T-helper 22 cell (primary cell): ENCODE measurements at places on chromosomes 2 and 18.

DNA sequence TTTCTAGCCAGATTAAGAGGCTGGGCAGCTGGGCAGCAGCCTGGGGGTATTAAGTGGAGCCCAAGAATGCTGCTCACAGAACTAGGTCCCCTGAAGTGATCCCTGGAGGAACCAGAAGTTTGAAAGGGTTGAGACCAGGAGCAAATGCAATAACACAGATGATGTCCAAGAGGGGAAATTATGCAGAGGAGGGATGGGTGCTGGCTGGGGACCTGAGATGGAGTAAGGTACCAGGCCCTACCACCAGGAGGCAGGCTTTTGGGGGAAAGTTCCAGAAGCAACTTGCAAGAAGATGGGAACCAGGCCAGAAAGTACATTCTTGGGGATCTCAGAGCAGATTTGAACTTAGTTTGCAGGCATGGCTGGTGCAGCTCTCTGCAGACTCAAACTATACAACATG lies 175.1 kb downstream of the NCK2 start:
- DNase-seq = peak; percentile 12

- DNase-seq = no peak
Observed at GRCh38 chr18:34352385-34353163, 127.9 kb upstream of the NOL4 start.

- no peak for DNase-seq
Observed at GRCh38 chr2:121532894-121533293, 2.2 kb downstream of the RNU4ATAC start.

- DNase-seq = peak; percentile 8
Observed at GRCh38 chr18:12839526-12840196, 44.4 kb downstream of the PTPN2 start.

DNA sequence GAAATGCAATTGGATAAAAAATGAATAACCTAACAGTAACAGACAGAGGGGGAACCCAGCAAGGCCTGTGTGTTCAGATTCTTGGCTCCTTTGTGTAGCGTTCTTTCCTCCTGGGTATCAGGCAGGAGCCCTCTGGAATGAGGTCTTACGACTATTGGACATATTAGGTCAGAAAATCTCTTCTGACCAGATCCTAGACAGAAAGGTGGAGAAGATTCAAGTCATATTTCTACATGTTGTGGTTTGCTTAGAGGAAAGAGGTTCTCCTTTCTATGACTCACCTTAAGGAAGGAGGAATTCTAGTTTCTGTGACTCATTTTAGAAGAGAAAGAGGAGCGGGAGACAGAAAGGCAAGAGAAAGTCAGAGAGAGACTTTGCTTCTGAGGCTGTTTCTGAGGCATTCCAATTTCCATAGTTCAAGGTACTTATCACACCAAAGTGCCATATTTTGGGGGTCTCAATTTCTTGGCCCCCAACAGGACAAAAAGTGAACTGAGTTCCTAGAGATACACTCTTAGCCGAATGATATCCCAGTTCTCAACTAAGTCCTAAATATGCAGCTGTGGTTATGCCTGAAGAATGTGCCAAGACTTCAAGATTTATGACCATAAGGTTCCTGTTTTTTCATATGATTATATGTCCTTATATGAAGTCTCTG lies 618.6 kb downstream of the ZEB2 start:
- no peak for DNase-seq

DNA sequence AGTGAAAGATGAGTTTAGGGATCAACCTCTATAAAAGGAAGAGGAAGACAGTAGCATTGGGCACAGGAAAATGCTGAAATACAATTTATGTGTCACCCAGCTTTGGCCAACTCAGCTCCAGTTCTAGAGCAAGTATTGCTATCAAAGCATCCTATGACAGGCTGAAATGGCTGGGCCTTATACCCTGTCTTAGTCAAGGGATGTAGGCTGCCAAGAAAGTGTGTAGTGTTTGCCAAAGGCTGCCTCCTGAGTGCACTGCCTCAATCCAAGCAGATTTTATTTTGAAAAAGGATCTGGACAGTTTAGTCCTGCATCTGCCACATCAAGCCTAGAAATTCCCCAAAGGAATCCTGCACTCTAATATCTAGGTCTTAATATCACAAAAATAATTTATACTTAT lies 359.9 kb upstream of the ZC3H15 start:
- no peak for DNase-seq

DNA sequence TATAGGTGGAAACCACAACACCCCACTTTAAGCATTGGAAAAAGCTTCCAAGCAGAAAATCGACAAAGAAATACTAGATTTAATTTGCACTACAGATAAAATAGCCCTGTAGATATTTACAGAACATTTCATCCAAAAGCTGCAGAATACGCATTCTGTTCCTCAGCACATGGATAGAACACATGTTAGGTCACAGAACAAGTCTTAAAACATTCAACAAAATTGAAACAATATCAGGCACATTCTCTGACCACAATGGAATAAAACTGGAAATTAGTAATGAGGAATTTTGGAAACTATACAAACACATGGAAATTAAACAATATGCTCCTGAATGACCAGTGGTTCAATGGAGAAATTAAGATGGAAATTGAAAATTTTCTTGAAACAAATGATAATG lies 27.8 kb upstream of the XDH start:
- DNase-seq = no peak

GRCh38 chr2:76314271-76315020 lies 603.7 kb upstream of the GCFC2 start:
- no peak for DNase-seq

GRCh38 chr2:185219981-185220380 lies 518.6 kb upstream of the FSIP2 start:
- DNase-seq = no peak

- no peak for DNase-seq
Observed at GRCh38 chr2:85547089-85547858, 8.3 kb downstream of the MAT2A start.

GRCh38 chr2:64421201-64421600 lies 32.8 kb upstream of the LGALSL start:
- DNase-seq = no peak

DNA sequence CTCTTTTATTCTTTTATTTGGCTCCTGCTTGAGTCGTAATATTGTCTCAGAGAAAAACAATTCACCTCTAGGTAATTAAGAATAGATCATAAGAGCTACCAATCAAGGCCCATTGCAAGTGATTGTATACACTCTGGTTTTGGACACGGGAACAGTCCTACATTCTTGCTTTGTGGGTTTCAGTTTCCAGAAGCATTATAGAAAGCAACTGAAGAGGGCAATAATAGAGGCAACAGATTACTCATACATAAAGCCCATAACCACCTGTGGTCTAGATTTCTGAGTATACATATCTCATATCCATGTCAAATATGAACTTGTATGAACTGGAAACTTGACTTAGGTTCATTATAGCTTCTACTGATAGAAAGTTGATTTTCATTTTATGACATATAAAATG lies 65.4 kb downstream of the DIS3L2 start:
- DNase-seq = no peak

- DNase-seq = no peak
Observed at GRCh38 chr2:235011929-235012631, 60.3 kb downstream of the SH3BP4 start.

GRCh38 chr2:39660612-39661236 lies 5.0 kb upstream of the TMEM178A start:
- DNase-seq = no peak

DNA sequence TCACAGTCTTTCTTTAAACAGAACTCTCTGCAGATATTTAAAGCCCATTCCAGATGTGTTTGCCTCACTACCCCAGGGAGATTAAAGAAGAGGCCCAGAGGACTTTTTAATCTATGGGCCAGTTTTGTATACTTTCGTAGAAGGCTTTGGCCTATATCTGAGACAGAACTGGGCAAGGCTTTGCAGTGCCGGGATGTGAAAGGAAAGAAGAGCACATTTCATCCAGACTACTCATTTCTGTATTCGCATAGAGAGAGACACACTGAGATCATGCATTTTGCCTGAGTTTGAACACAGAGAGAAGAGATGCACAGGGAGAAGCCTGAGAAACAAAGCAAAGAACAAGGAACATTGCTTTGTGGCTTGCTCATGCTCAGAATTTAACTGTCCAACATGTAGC lies 54.9 kb upstream of the SLC5A7 start:
- no peak for DNase-seq

DNA sequence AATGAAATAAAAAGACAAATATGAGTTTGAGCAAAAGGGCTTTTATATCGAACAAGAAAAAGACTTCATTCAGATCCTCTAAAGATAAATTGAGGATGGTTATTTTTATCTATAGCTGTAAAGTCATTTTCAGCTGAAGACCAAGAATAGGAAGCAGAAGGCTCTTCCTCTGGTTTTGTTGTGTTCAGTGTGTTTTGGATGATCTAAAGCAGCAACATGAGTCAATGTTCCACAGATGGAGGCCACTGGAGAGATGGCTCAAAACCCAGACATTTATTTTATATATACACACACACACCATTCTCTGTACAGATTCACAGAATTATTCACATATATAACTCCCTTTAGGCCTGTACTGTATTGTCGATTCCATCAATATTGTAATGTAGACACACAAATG lies 424.3 kb downstream of the MBD2 start:
- no peak for DNase-seq

DNA sequence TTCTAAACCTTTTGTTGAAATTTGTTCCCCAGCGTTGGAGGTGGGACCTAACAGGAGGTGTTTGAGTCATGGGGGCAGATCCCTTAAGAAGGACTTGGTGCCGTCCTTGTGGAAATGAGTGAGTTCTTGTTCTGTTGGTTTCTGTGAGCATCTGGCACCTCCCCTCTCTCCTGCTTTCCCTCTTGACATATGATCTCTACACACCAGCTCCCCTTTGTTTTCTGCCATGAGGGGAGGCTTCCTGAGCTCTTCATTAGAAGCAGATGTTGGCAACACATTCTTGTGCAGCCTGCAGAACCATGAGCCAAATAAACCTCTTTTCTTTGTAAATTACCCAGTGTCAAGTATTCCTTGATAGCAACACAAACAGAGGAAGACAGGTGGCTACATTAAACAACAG lies 23.8 kb downstream of the NABP1 start:
- DNase-seq = no peak

GRCh38 chr2:49070716-49071115 lies 83.6 kb downstream of the FSHR start:
- DNase-seq = no peak

- DNase-seq = no peak
Observed at GRCh38 chr2:53490659-53491058, 276.9 kb upstream of the CHAC2 start.

DNA sequence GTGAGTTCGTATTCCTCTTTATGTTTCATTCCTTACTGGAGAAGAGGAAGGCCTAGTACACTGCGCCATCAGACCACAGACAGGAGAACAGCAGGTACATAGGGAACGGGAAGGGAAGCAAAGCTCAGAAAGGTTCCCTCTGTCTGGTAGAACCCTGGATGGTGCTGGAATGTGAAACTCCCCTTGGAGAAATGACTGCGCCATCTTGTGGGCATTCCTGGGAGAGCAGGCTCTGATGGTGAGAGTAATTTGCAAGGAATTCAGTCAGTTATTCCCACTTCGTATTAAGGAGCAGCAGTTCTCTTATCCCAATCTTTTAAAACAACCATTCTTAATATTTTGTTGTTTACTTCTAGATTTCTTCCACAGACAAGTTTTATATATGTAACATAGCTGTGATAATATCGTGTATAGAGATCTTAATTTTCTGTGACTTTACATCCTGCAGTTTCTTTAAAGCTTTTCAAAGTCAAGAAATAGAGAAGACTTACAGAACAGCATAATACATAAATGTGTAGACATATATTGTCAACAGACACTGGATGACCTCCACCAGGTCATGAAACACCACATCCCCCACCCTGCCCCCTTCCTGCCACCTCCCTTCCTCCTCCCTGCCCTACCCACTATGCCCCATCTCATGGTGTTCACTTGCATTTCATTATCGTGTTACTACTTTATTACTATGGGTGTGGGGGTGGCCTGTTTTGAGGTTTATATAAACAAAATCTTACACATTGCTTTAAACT lies 83.9 kb downstream of the ARHGEF4 start:
- DNase-seq = no peak

- DNase-seq = no peak
Observed at GRCh38 chr2:173815772-173816171, 149.4 kb downstream of the SP3 start.

DNA sequence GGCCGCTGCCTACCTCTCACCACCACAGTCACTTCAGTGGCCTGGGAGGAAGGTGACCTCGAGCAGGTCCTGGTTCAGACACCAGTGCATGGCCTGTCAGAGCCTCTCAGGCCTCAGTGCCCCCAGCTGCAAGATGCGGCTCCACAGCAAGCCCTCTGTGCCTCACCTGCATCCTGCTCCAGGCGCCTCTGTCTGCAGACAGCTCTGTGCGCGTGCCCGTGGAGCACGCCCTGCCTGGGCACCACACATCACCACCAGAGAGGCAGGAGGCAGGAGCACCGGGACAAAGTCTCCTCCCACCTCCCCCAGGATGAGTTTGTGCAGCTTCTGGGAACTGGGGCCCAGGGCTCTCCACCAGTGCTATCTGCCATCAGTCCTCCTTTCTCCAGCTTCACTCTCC lies 98.7 kb downstream of the TFCP2L1 start:
- no peak for DNase-seq

DNA sequence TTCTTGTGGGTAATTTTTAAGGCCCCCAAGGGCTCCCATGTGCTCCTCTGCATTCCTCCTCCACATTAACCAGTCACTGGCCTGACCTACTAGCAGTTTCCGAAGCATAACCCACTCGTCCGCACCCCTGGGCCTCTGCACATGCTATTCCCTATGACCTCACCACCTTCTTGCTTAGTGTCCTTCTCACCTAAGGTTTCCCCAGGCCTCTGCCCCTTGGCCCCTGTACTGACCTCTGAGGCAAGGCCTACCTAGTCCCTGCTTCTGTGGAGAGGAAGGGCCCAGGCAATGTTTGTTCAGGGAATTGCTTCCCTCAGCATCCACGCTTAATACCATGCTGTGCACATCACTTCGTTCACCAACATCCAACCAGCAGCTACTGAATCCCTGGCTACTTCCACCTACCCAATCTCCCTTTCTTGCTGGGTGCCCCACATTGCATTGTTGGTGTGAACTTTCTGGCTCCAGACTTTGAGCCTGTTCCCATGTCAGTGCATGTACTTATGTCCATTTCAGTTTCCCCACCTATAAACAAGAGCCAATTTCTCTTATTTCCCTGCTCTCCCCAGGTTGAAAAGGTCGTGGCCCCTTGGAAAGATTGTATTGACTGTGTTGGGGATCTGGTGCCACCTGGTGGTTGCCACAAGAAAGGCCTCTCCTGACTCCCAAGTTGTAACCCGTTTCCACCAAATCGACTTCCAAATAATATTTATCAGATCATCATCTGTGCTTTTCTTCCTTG lies 19.2 kb upstream of the TMEM177 start:
- no peak for DNase-seq

GRCh38 chr18:24121625-24122024 lies 17.2 kb upstream of the CABYR start:
- DNase-seq = no peak

DNA sequence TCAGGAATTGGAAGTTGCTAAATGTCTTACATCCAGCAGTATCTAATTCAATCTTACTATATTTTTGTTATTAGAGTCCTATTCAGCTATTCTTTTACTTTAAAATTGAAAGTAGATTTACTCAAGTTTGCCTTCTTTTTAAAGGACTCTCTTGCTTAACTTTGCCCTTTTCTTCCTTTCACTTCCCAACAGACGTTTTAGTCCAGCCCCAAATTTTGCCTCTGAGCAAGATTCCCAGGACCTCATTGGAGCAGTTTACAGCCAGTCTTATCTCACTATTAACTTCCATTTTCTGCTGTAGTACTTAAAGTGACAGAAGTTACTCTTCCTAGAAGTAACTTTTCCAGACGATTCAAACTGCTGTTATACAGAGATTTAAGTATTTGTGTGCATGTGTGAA lies 1.7 kb upstream of the PRKD3 start:
- no peak for DNase-seq

- no peak for DNase-seq
Observed at GRCh38 chr2:44686561-44686960, 254.9 kb upstream of the SIX3 start.
